ENCODE measurements at places on chromosomes 2 and 18. TPM values are rescaled to one million over a fixed set of nuclear protein-coding genes. Genes with fewer than 3 reads are reported as not detected.

DNA sequence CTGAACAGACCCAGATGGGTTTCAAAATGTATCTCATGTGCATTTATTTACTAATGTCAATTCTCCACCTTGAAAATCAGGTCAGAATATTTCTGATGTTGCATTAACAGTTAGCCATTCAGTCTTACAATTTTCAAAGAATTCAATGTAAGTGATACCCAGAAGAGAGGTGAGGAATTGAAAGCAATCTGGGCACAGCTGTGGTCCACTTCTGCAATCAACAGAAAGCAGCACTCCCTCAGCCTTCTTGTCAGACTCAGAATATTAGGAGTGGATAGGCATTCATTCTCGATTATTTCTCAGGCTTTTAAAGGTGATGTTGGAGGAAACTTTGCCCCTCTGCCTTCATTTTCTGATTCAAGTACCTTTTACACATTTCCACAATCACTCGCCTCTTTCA lies 15.7 kb downstream of the CCL20 start:
- no peak for DNase-seq

MPV17 gene
- 117 TPM for polyA plus RNA-seq

- DNase-seq: no peak
These were observed 19.3 kb upstream of the HDAC4 start for GRCh38 chr2:239420082-239420481.

GRCh38 chr18:37242091-37242490 lies 323.5 kb downstream of the CELF4 start:
- DNase-seq: no peak

DNA sequence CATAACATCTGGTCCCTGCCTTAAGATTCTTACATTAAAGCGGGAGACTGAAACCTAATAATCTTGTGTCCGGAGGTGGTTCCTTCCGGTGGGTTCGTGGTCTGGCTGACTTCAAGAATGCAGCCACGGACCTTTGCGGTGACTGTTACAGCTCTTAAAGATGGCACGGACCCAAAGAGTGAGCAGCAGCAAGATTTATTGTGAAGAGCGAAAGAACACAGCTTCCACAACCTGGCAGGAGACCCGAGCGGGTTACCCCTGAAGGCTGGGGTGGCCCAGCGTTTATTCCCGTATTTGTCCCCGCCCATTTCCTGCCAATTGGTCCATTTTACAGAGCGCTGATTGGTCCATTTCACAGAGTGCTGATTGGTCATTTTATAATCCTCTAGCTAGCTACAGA lies 122.3 kb upstream of the SIX2 start:
- DNase-seq: no peak

SERPINB2 gene
- 555 TPM for polyA plus RNA-seq

DNA sequence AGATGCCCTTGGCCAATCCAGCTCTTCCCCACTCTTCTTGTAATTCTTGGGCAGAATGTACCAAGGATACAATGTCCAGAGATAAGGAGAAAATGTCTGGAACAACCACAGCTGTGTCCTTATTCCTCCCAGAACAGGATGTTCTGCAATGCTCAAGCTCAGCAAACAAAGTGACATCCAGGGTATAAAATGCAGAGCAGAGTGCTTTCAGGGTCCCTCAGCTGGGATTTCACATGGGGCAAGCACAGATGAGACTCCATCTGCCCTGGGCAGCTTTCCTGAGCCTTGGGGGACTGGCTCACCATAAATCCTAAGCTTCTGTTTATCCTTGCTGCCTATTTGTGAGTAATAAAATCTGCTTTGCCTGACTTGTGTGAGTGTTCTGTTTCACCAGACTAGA lies 127.4 kb downstream of the VAPA start:
- no peak for DNase-seq

HMSD gene
- polyA plus RNA-seq: 0.94 TPM

DNA sequence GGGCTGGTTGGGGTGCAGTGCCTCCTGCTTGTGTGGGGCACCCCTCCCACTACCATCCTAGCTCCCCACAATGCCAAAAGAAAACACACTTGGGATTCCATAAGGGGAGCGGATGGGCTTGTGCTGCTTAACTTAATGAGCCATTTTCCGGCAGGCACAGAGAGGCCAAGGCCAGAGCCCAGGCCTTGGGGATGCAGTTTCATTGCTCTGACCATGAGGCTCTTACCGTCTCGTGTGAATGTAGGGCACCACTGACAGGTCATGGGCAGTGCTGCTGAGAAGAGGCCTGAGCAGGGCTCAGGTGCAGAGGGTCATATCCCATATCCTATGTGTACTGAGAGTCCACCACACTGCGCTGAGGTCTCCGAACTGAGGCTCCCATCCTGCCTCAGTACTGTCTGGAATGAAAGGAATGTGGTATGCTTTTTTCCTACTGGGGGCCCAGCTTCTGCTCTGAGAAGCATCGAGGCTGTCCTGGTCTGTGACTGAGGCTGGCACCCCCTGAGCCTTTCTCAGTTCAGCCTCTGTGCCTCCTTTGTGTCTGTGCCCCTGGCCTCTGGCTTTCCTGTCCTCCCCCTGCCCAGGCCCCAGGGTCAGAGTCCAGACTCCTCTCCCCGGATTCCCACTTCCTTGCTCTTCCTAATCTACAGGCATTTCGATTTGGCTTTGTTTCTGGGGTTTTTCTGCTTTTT lies 45.2 kb upstream of the MAPRE3 start:
- DNase-seq: no peak

- no peak for DNase-seq
These were observed 50.3 kb downstream of the RPL37A start for GRCh38 chr2:216548901-216549331.

GRCh38 chr2:119696005-119696404 lies 17.0 kb downstream of the TMEM177 start:
- DNase-seq: no peak

GRCh38 chr2:141911485-141912066 lies 219.2 kb downstream of the LRP1B start:
- no peak for DNase-seq

TWSG1 gene
- polyA plus RNA-seq: 34.2 TPM
